Stimulated activated CD4-positive, alpha-beta T cell treated with anti-CD3 and anti-CD28 coated beads, Interleukin-4, amount 100 ng/mL, for 24 hours (primary cell): ENCODE measurements at places on chromosomes 5 and 9.

DNA sequence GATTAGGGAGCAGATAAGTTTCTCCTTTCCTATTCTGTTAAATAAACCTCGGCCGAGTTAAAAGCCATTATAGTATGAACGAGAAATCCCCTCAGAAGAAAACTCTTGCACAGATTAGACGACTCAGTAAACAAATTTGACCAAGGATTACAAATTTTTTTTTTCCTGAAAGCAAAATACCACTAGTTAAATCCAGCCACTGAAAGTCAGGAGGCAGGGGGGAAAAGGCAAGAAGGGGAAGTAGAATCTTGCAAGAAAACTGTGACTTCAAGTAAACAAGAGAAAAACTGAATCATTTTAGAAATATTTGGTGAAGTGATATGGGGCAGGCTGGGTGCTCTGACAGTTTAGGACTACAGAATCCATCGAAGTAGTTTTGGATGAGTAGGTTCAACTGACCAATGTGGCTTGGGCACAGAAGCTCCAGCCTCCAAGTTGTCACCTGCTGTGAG is 251.0 kb downstream of the DENND1A start:
- no peak for DNase-seq

DNA sequence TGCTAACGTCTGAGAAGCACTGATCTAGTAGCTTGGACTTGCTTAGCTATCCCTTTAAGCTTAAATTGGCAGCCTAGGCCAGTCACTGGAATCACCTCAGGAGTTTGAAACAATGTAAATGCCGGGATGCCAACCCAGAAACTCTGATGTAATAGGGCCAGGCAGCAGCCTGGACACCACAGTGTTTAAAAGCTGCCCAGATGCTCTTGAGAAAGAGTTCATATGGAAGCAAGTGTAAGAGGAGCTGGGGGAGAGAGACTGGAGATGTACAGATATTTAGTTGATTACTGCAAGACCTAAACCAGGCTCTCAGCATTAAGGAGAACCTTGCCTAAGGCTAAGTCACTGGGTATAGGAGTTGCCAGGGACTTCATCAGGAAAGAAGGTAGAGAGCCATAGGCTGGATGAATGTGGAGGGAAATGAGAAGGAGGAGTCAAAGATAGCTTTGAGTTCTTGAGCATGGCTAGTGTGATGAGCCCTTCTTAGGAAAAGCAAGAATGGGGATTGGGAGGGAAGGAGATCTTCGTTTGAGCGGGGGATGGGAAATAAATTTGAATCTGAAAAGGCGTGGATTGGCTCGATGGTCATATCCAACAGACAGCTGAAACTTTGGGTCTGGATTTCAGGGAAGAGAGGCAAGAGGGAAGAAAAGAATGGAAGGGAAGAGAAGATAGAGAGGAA is 392.9 kb upstream of the WWC1 start:
- no peak for DNase-seq

GRCh38 chr5:36242534-36243485 is 1.1 kb upstream of the NADK2 start:
- DNase-seq: peak; percentile 10

GRCh38 chr9:69134412-69134811 is 39.7 kb upstream of the TJP2 start:
- no peak for DNase-seq

- no peak for DNase-seq
These were observed 240.2 kb downstream of the RFK start for GRCh38 chr9:76153902-76154629.

- no peak for DNase-seq
These were observed 47.8 kb upstream of the IL17B start for GRCh38 chr5:149426931-149427330.

- DNase-seq: no peak
These were observed 261.2 kb downstream of the TAF11L14 start for GRCh38 chr5:17895288-17896033.

DNA sequence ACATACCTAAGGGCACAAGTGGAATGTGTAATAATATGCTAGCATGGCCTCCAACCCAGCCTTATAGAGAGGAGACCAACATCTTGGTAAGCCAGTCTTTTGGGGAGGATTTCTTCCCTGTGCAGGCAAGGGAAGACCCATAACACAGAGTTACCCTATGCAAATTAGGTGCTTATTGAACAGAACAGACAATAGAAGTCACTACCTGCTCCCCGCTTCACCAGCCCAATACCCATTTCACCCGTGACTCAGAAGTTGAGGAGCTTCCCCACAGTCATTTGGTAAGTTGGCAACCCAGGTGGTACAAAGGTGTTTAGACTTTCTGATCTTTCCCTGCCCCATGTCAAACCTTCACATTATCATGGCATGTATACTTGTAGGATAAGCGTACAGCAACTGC is 44.6 kb downstream of the AOPEP start:
- no peak for DNase-seq
